ENCODE measurements at places on chromosomes 3 and 15.

DNA sequence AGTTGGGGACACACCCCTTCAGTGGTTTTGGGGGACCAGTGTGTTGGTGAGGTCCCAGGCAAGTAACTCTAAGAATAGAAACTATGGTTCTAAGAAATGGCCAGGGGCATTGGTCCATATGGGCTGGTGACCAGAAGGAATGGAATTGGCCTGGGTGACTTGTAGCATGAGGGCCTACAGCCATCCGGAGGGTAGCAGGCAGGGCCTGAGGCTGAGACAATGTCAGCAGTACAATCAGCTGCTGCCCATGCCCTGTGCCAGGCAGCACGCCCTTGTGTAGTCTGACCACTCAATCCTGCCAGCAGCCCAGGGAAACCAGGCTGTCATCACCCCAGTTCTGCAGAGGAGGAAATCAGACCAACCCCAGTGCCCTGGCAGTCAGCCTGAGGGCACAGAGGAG is 100.6 kb downstream of the DNAJB8 start:
- DNase-seq, result no peak

DNA sequence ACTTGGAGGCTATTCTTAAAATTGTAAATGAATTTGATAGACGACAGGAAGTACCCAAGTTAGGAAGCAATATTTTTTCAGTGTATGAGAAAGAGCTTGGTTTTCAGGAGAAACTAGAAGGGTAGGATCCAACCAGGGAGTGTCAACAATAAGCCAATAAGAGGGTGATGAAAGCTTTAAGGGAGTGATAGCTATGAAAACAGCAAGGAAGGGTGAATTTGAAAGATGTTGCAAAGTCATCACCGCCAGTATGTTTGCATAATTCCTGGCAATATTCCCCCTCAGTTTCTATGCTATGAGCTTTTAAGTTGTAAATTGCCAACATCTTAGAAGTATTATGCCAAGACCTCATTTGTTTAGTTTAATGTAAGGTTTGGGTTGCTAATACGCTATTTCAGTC is 11.8 kb upstream of the CSTA start:
- DNase-seq, result no peak

DNA sequence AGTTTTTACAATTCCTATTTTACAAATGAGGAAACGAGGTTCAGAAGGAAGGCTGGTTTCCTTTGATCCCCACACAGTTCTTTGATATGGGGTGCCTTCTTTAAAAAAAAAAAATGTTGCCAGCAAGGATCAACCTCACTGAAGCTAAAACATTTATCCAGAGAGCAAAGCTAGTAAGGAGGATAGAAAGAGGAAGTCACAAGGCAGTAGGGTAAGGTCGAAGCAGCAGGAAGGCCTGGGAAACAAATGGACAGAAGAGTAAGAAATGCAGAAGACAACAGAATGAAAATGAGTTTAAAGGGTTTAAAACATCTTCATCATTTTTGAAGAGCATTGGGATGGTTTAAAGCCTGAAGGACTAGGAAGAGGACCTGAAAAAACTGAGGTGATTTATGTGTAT is 30.6 kb upstream of the CP start:
- DNase-seq, result no peak

GRCh38 chr3:129313415-129313664 is 34.7 kb downstream of the HMCES start:
- no peak for DNase-seq

- DNase-seq, result no peak
Measured at GRCh38 chr15:69032031-69032430, 17.5 kb downstream of the NOX5 start.

DNA sequence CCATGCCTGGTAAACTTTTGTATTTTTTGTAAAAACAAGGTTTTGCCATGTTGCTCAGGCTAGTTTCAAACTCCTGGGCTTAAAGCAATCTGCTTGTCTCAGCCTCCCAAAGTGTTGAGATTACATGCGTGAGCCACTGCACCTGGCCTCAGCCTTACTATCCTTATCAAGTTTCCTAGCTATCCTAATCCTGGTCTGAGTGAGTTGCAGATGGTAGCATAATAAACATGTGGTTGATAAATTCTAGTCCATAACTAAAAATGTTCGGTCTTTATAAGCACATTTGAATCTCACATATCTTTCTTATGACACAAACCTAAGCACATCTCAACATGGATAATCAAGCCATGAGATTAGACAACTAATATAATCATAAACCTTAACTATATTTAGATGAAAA is 18.5 kb downstream of the NPHP3 start:
- DNase-seq, result no peak

DNA sequence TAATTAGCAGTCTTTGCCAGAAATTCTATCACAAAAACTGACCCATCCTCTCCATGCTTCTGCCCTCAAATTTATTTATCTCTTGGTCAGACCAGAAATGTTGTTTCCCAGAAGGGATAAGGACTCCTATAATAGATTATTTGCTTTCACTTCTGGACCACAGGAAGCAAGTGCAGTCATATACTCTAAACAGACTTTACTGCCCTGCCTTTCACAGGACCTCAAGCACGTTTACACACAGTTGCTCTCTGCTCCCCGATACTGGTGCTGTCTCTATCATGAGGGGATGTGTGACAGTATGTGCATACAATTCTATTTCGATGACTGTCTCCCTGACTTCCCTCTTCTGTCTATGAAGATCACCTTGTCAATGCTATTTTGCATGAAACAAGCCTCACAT is 205.5 kb upstream of the TGFBR2 start:
- no peak for DNase-seq

GRCh38 chr3:88058306-88058580 is 562 bp downstream of the CGGBP1 start:
- no peak for DNase-seq

- DNase-seq, result no peak
Measured at GRCh38 chr3:52490939-52491526, 4.1 kb upstream of the STAB1 start.

DNA sequence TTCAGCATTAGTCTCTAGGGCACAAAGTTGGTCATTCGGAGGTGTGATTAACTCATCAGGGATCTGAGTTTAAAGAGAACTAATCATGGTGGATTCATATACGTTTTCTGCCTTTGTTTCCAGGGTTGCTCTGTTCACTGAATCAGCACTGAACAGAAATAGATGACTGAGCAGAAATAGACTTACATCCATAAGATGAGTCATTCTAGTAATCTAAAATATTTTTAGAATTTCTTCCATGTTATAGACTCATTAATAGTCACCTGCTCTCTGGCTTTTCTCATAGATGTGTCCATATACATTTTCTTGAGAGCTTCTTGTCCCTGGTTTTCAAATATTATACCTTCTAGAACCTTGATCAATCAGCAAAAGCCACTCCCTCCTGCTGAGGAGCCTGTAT is 837.6 kb upstream of the DPPA4 start:
- DNase-seq, result no peak

DNA sequence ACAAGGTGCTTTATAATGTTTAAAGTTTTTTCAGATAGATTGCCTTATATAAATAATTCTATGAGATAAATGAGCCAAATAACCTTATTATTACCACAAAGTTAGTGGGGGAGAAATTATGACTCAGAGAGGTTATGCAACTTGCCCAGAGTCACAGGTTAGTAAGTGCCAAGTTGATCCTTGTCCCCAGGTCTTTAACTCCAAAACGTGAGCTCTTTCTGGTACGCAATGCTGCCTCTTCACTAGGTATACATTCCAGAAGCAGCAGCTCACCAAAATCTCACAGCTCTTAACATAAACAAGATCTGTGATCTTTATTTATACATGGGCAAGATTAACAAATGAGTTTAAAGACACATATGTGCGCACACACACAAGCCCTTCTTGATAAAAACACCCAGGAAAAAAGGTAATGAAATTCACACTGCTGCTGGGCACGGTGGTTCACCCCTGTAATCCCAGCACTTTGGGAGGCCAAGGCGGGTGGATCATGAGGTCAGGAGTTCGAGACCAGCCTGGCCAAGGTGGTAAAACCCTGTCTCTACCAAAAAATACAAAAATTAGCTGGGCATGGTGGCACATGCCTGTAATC is 59.8 kb upstream of the NR2F2 start:
- DNase-seq, result no peak

DNA sequence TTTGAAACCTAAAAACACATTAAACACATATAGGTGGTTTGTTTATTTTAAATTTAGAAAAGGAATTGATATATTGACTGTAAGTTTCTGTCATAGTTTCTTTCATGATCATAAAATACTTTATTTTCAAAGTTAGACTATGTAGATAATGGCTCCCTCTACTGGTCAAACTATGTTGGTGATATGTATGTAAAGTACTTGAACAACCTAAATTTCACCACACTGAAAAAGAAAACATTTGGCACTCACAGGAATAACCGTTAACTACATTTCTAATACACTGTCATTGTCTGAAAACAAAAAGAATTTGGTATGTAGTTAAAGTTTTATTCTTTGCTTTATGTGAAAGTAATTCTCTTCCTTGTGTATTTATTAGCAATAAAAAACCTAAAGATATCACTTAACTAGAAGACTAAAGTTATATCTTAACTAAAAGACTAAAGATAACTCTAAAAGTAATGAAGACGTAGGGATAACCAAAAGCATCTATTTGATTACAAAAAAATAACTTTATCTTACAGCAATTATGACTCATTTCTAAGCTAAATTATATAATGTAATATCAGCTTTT is 427.5 kb downstream of the VGLL3 start:
- no peak for DNase-seq

DNA sequence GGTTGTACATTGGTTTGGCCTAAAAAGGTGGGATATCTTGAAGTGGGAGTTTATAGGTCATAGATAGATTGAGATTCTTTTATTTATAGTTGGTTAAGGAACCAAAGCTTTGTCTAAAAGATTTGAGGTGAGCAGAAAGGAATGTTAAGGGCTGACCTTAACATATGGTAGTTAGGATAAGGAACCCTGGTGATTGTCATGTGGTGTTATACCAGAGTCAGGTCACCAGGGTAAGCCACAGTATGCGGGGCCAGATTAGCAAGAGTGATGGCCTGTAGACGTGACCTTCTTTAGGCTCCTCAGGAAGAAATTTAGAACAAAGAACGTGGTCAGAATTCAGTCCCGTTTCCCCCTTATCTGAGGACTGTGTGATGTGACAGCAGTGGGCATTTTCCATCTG is 249.2 kb downstream of the GABRG3 start:
- DNase-seq, result no peak

DNA sequence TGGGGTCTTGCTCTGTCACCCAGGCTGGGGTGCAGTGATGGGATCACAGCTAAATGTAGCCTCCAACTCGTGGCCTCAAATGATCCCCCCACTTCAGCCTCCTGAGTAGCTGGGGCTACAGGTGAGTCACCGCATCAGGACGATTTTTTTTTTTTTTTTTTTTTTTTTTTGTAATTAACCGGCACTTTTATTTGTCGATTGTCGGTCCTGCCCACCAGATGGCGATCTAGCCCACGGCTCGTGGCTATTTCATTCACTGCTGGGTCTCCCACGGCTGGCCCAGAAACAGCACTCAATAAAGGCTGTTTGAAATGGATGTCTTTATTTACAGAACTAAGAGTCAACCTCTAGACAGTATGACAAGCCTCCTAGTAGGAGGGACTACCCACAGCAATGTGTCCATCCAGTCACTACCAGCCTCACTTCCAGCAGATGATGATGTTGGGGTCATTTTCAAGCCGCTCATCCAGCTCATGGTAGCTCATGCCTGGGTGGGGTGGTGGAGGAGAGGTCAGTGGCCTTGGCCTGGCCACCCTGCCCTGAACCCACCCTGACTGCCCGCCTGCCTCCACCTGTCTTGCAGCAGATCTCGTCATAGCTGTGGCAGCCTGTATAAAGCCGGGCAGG is 1.8 kb upstream of the ZMYND10 start:
- peak; percentile 78 for DNase-seq

DNA sequence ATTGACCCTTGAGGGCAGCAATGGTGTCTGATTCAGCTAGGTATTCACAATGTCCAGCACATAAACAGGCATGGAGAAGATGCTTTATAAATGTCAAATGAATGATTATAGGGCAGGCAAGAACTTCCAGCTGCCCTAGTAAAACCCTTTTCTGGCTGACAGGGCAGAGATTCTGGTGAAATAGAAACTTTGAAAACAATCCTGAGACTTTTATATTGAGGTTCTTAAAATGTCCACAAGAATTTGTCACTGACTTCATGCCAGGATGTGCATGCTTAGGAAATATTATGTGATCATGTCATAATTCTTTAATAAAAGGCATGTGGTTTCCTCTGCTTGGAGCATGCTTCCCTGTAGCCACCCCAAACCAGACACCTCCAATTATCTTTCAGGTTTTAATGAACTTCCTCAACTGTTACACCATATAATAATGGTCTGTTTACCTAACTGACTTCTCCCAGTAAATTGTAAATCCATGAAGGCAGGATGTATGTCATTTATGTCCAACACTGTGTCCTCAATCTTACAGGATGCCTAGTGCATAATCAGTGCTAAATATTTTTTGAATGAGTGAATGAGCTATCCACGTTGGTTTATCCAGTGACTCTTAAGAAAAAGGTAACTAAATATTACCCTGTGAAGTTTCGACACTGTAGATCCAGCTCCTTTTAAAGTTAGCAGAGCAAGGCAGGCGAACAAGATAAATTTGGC is 43.4 kb upstream of the CLRN1 start:
- DNase-seq, result no peak

Data from posterior cingulate gyrus (tissue), 11 donors.